CD4-positive, alpha-beta T cell treated with Interleukin-2 at 100 ng/mL for 4 hours (primary cell): ENCODE measurements at places on chromosomes 4 and X.

DNA sequence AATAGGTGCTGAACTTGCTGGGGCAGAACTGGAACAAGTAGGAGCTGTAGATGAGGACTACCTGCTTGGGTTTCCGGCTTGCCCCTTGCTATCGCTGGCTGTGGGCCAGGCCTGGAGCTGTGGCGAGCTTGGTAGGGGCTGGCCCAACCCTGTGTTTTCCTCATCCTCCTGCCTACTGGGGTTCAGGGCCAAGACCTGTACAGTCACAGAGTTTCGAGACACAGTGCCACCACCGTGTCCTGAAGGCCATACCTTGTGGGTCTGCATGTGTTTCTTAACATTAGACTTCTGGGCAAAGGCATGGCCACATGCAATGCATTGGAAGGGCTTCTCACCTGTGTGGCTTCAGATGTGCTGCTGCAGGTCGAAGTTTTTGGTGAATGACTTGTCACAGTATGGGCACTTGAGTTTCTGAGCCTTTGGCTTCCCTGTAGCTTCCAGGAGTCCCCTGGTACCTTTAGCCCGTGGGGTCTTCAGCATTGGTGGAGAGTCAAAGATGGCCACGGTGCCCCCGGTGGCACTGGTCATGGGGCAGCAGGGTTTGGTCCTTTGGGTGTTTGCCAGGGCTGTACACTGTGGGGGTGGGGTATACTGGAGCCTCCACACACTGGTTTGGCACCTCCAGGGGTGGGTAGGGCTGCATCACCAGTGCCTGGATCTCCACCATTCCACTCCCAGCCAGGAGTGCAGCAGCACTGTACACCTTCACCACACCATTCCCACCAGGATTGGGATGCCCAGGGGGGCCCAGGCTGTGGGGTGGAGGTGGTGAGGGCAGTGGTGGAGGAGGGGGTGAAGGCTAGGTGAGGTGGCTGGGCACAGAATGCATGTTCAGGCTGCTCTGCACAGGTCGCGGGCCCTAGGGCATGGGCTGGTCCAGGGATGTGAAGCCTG, 52.1 kb downstream of the CFAP299 start:
- no peak for DNase-seq

DNA sequence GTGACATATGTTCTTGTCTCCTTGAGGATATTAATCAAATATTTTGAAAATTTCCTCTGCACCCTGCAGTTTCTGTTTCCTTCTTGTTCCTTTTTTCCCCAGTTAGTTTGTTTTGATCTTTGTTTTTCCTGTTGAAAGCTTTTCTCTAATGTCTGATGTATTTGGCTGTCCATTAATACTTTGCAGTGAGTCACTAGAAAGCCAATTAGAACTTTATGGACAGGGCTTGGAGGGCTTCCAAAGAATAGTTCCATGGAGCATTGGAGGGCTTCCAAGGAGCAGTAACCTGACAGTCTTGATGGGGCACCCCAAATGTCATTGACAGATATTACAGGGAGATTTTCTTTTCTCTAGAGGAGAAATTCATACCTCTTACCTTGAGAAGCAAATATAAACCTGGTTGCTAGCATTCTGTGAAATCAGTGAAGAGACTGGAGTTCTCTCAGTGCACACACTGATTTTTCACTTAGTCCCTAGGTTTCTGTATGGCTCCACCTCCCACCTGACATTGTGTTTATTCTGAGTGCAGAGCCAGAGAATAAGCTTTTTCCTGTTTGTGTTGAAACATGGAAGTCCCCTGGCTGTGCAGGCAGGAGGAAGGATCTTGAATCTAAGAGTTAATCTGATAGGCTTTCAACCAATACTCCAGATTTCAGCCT, 26.5 kb downstream of the SPARCL1 start:
- DNase-seq: no peak

DNA sequence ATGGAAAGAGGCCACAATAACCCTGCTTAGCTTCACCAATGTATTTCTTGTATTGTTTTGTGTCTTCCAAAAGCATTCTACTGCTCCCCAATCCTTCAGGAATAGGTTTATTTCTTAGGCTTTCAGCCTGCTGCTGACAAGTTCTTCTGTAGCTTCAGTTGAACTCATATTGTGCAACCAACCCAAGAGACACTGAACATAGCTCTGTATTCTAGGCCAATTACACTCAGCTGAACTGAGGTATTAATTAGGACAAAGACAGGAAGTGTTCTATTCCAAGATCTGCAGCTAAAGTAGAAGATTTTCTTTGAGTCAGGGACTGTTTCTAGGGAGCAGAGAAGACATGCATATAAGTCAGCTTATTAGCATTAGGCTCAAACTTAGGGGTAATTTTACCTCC, 151.8 kb downstream of the LHFPL1 start:
- DNase-seq: no peak

GRCh38 chrX:120380699-120381098, 18.8 kb downstream of the ATP1B4 start:
- DNase-seq: peak; percentile 38

DNA sequence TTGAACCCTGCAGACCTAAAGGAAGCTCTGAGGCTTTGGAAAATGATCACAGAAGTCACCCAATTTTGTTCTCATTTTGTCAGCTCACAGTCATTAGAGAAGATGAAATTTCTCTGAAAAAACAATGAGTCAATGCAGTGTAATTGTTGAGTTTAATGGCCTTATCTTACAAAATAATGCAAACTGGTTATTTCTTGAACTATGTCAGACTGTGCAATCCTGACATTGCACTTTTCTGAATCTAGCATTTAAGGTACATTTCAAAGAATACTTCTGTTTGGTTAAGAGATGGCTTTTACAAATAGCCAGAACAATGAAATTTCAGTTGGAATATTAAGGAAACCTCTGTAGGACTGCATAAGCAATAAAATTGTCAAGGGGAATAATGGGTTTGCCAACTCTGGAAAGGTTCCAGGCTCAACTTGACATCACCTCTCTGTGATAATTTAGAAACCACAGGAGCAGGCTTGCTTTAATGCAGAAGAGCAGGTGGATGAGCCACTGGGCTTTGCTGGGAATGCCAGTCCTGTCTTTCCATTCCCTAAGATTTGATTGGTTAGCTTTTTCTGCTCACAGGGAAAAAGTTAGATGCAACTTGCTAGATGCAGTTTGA, 222.8 kb downstream of the FRMPD4 start:
- DNase-seq: no peak
